Dermis blood vessel endothelial cell (primary cell): ENCODE measurements at places on chromosomes 1 and 21.

DNA sequence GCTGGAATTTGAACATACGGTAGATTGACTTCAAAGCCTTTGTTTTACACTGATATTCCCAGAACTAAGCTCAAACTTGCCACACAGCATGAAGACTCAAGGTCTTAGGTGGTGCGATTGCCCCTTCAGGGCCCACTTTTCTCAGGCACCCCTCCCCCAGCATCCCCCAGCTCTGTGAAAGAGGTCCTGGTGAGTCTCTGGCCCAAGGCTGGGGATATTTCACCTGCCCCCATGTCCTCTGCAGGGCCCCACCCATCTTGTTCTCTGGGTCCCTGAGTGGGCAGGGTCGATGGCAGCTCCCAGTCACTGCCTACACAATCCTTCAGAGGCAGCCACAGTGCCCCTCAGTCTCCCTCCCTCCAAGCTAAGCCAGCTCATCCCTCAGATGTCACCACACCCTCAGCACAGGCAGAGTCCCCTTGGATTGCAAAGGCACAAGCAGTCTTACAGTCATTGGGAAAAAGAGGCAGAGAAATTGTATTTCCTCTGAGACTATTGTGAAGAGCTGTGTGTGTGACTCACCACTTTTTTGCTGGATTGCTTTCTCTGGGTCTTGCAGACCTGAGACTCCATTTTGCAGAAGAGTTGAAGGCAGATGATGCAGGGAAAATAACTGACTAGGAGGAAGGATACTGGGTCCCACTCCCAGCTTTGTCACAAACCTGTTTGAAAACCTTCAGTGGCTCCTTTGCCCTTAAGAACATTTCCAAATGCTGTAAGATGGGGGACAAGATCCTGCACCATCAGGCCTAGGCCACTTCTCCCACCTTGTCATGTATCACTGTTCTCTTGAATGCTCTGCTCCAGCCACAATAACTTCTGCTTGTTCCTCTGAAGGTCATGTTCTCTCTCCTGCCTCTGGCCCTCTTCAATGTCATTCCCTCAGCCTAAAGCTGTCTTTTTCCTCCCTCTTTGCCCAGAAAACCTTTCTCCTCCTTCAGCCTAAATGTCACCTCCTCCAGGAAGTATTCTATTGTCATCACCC lies 119.1 kb upstream of the GRIK3 start:
- no peak for DNase-seq

DNA sequence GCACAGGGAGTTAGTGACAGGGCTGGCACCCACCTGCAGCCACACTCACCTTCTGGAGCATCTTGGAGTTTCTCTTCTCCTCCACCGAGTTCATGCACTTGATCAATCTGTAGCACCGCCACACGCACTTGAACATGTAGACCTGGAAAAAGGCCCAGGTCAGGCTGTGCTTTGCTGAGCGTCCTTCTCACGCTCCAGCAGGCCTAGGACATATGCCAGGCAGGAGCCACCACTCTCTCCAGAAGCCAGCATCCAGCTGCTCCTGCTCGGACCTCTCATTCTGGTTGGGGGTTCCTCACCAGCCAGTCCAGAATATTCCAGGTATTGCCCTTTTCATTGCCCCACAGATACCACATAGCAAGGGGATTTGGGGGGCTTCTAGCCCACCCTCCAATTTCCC lies 11.7 kb upstream of the MATN1 start:
- DNase-seq, result no peak

- DNase-seq, result peak; percentile 39
Observed at GRCh38 chr1:223244366-223245103, 101.5 kb upstream of the TLR5 start.

DNA sequence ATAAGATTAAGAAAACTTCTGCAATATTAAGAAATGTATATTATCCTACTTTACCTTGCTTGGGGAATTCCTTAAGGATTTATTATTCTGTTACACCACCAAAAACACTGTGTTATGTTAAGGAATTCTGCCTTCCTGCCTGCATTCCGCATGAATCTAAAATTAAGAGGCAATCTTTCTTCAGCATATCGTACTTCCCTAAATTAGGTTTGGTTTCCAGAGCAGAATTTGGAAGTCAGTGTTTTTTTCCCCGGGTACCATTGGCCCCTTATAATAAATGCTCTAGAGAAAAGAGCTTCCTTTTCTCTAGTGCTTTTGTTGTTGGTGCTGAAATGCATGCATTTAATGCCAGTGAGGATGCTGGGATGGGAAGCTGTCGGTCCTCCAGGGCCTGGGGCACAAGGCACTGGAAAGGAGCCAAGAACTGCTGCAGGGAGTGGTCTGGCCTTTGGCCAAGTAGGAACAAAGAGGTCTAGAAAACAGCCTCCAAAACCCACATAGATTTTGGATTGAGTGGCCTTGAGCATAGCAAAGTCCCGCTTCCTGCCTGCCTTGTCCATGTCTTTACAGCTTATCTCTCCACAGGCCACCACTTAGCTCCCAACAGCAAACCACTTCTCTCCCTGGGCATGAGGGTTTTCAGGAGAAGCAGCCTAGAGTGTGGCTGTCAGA lies 69.9 kb downstream of the RRAGC start:
- DNase-seq, result no peak

DNA sequence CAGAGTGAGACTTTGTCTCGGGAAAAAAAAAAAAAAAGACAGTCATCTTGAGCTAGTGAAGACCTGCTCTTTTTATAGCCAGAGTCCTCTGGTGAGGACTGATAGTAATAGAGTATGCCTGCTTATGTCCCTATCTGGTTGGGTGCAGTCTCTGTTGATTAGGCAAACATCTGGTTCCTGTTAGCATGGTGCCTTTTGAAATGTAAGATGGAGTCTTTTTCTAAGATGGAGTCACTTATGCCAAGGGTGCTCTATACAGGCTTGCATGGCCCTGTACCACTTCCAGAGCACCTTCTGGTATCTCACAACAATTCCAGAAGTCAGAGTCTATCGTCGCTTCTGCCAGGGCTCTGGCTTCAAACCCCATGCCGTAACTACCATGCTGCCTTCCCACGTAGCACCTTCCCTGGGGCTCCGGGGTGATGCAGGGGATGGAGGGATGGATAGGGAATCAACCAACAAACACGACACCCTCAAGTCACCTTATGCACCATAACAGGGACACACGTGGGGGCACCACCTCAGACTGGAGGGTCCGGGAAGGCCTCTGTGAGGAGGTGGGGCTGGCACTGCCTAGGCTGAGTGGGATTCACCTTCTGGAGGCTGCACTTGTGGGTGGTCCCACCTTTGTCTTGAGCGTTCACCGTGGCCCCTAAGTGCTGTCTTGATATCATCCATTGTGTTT lies 11.6 kb upstream of the PADI6 start:
- DNase-seq, result no peak

DNA sequence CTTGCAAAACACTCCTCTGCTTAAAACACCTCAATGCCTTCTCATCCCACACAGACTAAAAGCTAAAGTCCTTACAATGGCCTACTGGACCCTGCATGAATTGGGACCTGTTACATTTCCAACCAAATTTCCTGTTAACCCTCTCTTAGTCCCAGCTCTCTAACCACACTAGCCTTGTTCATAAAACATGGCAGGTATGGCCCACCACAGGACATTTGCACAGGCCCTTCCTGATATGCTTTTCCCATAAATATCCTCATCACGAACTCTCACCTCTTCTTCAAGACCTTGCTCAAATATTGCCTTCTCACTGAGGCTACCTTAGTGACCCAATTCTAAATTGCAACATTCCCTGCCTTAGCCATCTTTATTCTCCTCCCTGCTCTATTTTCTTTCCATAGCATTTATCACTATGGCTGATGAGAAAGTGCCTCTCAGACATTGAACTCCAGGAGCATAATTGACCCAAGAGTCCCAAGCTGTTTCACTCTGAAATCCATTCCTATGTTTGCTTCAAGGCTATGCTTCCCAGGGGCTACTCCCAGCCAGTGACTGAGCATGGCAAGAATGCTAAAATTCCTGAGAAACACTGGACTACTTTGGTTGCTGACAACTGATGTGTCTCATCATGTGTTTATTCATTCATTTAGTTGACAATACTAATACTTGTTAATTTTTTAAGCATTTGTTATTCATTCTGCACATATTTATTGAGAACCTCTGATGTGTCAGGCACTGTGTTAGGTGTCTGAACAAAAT lies 2.7 kb upstream of the PALMD start:
- no peak for DNase-seq

- DNase-seq, result peak; percentile 70
Observed at GRCh38 chr1:52365071-52365745, 797 bp downstream of the CC2D1B start.

DNA sequence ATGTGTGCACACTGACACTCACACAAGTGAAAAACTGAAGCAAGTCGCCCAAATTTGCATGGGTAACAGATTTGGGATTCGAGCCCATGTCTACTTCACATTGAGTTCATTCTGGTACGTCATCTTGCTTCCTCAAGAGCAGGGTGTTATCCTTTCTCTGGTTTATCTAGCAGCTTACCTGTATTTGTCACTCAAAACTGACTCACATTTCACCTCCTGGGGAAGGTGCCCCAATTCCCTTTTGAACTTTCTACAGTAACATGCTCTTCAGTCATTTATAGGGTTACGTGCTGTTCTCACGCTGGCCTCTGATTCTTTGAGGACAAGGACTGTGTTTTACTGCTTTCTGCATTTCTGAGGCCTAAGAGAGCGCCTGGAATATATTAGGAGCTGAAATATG lies 162.8 kb downstream of the PDE4B start:
- DNase-seq, result no peak

DNA sequence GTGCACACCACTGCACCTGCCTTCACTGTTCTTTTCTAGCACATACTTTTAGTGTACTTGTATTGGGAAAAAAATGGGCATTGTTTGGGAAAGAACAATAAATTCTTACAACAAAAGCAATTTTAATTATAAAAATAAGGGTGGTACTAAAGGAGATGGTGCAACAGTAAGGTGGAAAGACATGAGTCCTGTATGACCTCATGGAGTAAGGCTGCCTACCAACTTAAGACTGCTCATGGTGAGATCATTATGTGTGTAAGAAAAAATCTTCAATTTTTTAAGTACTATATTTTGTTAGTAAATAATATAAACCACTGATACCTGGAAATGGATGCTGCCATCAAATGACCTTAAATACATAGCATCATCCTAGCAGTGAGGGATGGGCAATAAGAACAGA lies 29.6 kb upstream of the PHGDH start:
- no peak for DNase-seq

DNA sequence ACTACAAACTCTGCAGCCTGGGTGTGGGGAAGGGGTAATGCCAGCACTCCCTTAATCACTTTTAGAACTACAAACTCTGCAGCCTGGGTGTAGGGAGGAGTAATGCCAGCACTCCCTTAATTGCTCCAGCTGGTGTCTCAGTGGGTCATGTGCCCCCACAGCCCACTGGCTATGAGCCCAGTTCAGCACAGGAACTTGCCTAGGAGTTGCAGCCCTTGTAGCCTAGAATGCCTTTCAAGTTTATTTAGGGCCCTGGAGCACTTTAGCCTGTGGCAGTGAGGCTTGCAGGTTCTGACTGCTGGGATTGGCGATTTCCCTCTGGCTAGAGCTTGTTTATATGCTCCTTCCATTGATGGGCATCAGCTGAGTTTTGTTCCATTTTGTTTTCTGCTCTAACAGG lies 17.1 kb downstream of the VN1R5 start:
- DNase-seq, result no peak

- DNase-seq, result no peak
Observed at GRCh38 chr21:38916214-38916964, 110.7 kb downstream of the ETS2 start.

- DNase-seq, result peak; percentile 67
Observed at GRCh38 chr1:215181518-215181917, 99.0 kb downstream of the KCNK2 start.

GRCh38 chr1:10779841-10780240 lies 16.6 kb downstream of the CASZ1 start:
- DNase-seq, result no peak

- DNase-seq, result peak; percentile 11
Observed at GRCh38 chr21:42654179-42654912, 925 bp downstream of the PDE9A start.

DNA sequence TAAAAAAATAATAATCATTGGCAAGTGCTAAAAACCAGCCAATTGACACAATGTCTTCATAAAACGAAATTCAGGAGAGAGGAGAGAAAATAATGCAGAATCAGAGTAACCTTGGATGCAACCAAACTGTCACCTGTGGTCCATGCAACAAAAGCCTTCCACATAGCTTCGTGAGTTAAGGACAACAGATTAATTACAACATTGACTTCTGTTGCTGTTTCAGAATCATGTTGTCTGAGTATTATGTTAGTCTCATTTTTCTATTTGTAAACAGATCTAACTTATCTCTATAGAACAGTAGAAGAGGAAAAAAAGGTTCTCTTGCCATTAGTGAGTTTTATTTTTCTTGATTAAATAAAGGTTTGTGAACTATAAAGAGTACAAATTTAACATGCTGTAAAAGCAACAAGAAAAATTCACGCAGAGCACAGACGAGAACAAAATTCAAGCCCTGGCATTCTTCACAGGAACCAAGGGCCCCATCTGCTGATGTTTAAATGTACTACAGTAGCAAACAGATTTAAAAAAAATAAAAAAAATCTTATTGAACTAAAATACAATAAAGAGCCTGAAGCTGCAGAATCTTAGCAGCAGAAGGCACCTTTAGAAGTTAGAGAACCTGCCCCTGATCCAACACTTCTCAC lies 381.1 kb upstream of the PKN2 start:
- DNase-seq, result peak; percentile 52

DNA sequence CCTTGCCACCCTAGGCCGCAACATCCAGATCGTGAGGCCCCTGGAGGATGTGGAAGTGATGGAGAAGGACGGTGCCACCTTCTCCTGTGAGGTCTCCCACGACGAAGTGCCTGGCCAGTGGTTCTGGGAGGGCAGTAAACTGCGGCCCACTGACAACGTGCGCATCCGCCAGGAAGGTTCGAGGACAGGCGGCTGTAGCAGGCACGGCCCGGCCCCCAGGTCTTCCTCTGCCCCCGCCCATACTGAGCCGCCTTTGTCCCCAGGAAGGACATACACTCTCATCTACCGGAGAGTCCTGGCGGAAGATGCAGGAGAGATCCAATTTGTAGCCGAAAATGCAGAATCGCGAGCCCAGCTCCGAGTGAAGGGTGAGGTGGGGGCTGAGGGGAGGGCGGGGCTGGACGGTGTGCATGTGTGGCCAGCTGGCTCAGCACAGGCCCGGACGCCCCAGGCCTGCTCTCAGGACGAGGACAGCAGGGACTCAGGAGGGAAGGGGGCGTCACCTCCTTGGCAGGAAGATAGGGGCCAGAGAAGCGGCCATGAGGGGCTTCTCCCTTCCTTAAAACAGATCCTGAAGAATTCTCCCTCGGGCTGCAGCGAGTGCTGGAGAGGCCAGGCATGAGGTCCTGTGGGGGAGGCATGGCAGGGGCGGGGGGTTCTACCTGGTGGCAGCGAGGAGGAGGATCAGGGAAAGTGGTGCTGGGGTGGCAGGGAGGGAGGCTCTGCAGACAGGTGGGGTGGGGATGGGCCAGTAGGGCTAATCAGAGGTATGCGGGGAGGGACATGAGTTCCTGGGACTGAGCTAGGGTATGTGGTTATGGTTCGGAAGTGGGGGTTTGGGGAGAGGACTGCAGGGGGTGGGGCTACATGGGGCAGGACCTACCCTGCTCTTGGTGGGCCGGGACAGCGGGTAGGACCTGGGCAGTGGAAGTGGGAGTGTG lies 69.9 kb downstream of the OBSCN start:
- DNase-seq, result no peak
